Occipital lobe (tissue), 3 donors: ENCODE measurements at places on chromosomes 3 and 15. TPM values are rescaled to one million over a fixed set of nuclear protein-coding genes. Genes with fewer than 3 reads are reported as not detected.

The SPATA16 gene
- total RNA-seq, result not detected

The CFAP100 gene
- total RNA-seq, result 2.0 TPM

The CLEC3B gene
- 26.0 TPM for total RNA-seq

The SGO1 gene
- total RNA-seq, result 1.7 TPM

The PPP1R14D gene
- not detected for total RNA-seq

The FOXB1 gene
- not detected for total RNA-seq

The CCDC54 gene
- 0.16 TPM for total RNA-seq

The MEX3B gene
- 96.4 TPM for total RNA-seq

The GREM1 gene
- 3.4 TPM for total RNA-seq

DNA sequence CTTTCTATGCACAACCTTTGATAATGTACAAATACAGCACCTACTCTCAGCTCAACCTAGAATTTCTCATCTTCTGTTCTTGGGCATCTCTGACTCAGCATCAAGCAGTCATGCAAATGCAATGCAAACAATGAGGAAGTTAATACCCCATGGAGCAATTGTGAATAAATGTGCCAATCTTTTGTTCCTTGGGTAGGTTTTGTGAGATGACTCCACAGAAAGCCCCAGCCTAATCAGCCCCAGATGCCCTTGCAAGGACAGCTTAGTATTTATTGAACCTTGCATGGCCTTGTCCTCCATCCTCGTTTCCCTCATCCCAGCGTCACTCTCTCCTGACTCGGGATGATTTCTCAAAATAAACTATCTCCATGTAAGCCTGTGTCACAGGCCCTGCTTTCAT, 494.7 kb upstream of the NECTIN3 start:
- no peak for DNase-seq

DNA sequence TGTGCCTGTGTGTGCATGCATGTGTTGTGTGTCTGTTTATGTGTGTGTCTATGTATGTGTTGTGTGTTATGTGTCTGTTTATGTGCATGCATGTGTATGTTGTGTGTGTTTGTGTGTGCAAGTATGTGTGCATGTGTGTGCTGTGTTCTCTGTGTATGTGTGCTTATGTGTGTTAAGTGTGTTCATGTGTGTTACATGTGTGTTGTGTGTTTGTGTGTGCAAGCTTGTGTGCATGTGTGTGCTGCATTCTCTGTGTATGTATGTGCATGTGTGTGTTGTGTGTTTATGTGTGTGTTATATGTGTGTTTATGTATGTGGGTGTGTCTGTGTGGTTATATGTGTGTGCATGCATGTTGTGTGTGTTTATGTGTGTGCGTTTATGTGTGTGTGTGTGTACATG, 14.9 kb downstream of the UROC1 start:
- no peak for DNase-seq

DNA sequence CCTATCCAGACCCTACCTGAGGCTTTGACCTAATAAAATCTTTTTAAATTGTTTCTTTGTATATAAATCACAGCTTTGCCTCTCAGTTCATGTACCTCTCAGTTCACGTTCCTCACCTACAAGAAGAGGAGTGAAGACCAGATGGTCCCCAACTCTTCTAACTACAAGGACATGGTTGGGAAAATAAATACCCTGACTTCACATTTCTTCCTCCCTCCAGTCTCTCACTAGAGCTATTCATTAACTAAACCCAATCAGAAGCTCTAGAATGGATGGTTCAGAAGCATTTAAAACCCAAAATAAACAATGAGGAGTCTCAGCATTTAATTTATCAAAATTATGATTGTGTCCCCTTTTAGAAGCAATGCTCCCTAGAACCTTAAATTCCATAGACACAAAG, 97.3 kb upstream of the AGTR1 start:
- DNase-seq, result no peak

DNA sequence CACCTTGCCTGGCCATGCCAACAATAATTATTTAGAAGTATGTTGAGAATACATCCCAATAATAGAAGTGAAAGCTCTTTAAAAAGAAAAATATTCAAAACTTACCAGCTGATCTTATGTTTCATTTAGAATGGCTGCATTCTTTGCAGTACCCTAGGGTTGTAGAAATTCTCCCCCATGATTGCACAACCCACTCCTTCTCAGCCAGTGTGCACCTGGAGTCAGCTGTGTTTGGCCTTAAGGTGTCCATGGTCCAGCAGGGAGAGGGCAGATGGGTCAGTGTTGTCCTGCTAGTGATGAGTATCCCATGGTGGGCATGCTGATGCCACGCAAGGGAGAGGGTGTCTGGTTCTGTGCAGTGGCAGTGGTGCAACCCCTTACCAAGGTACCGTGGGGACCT, 117.3 kb downstream of the IGF1R start:
- no peak for DNase-seq

DNA sequence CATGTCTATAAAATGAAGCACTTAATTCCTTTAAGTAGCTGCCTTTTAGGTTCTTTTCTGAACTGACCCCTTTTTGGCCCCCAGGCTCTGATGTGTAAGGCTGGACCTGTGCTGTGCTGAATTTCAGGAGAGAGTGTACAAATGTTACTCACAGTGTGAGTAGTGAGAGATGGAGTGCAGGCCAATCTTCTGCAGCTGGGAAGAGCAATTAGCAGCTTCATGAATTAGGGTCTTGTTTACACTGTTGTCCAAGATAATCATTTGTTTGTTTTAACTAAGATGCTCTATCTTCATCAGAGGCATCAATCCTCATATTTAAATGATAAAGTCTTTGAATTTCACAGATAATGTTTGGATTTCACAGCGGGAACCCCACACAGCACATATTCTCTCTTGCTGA, 19.4 kb downstream of the ARPP21 start:
- no peak for DNase-seq

DNA sequence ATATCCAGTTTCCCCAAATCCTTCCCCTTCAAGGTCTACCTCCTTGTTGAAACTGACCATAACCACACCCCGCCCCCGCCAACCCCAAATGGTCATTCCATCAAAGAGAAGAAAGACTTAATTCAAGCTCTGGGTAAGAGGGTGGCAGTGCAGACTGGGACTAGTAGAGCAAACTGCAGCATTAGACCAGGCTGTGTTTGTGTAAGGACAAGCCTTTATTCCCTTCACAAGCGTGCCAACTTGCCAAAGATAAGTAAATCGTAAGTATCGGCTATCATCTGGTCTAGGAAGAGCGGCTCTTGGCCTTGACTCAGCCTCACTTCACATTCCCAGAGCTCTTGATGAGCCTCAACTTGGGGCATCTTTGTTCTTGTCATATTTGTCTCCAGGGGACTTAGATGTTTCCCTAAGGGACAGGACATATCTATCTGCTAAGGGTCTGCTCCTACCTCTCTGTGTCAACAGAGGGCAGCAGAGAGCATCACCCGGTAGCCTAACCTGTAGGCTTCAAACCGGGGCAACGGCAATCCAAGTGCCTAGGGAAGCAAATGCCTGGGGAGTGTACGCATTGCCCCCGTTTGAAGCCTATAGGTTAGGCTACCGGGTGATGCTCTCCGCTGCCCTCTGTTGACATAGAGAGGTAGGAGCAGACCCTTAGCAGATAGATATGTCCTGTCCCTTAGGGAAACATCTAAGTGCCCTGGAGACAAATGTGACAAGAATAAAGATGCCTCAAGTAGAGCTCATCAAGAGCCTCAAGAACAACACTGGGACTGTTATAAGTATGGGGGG, 8.9 kb upstream of the MAP3K13 start:
- DNase-seq, result peak; percentile 16

DNA sequence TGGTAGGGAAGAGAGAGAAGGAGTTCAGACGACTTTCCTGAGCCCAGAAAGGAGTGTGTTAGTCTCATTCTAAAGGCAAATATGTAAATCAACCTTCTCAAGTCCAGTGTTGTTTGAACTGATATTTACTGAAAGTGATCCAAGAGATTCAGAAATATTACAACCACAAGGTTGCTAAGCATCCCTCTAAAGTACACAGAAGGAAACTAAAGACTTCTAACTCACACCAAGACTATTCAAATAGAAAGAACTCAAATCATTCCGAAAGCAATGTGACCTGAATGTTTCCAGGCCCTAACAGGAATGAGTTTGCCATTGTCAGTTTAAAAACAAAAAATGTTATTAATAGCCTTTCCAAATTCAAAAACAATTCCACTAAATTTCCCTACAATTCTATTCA, 56.9 kb upstream of the VGLL3 start:
- no peak for DNase-seq

- no peak for DNase-seq
These were observed 35.9 kb upstream of the TRAK1 start for GRCh38 chr3:42055291-42055690.

- DNase-seq, result no peak
These were observed 133.6 kb upstream of the ABHD17C start for GRCh38 chr15:80561500-80561899.

GRCh38 chr3:62379321-62379798, 6.0 kb upstream of the FEZF2 start:
- no peak for DNase-seq

DNA sequence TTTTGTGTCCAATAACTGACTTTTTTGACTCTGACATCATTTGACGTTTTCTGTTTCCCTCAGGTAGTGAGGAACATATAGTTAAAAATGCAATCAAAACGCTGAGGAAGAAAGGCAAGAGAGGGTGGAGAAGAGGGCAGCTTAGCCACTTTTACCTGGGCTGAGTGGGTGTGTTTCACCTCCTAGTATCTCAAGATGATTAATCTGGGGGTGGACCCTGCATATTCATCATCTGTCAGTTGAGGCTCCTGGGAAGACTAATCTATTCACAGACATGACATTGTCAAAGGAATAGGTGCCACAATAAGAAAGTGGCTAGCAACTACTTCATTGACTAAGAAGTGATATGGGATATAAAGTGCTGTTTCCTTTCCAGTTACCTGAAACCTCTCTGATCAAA, 331.5 kb upstream of the RARB start:
- no peak for DNase-seq

- DNase-seq, result no peak
These were observed 15.7 kb upstream of the RBP1 start for GRCh38 chr3:139555249-139555648.

DNA sequence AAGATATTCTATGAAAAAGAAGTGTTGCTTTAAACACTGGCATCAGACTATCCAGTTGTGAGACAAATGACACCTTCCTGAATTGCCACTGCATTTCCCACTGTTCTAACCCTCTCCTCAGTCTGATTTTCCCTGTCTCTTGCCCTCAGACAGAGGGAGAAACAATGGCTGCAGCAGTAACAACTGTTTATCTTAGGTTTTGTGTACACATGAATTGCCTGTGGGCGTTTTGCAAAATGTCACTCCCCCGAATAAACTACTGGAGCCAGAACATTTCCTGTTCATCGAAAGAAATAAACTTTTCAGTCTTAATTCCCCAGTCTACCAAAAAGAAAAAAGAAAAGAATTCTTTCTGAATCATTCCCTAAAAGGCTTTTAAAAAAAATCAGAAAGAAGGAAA, 155.1 kb downstream of the MAGI1 start:
- no peak for DNase-seq

DNA sequence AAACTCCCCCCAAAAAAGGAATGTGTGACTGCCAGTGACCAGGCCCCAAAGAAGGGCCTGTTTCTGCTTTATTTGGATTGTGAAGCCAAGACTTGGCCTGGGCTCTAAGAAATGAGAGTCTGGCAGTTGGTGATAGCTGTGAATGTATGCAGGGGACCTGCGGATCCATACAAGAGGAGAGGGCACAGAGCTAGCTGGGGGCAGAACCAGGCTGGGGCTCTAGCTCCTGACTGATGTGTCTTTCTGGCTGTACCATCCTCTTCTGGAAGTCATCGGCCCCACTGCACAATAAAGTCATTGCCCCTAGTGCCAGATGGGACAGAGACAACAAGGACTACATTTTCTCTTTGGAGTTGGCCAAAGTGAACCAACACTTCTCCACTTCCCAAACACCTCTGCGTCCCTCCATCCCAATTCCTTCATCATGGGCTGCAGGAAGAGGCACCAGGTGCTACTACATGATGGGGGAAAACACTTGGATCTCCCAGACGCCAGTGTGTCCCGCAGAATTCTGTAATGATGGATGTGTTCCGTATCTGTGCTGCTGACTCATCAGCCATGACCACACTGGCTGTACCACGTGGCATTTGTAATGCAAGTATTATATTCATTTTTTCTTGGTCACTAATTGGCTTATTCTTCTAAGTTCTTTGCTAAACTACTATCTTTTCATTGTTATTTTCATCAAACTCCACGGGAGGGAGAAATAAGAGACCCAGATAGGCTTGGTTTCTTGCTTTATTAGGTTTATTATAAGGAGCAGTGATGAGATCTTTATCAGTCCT, 1.7 kb upstream of the PLA2G4F start:
- DNase-seq, result no peak

GRCh38 chr3:131526801-131527347, 24.1 kb upstream of the MRPL3 start:
- DNase-seq, result peak; percentile 12

GRCh38 chr3:99624496-99625236, 13.7 kb upstream of the COL8A1 start:
- no peak for DNase-seq

GRCh38 chr15:80324545-80325080, 72.6 kb upstream of the CTXND1 start:
- no peak for DNase-seq

DNA sequence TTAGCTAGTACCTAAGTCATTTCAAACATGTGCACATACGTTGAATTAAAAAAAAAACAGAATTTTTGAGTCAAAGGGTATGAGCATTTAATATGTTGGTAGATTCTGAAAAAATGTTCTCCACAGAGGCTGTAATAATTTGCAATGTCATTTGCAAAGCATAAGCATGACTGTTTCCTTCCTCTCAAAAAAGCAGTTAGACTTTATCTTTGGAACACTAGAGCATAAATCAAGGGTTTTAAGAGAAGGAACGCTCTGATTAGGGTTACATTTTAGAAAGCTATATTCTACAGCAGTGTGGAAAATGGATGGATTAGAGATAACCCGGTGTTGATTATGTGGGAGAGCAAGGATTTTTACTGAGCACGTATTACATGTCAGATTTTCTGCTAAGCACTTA, 193.7 kb downstream of the WDR72 start:
- DNase-seq, result no peak

DNA sequence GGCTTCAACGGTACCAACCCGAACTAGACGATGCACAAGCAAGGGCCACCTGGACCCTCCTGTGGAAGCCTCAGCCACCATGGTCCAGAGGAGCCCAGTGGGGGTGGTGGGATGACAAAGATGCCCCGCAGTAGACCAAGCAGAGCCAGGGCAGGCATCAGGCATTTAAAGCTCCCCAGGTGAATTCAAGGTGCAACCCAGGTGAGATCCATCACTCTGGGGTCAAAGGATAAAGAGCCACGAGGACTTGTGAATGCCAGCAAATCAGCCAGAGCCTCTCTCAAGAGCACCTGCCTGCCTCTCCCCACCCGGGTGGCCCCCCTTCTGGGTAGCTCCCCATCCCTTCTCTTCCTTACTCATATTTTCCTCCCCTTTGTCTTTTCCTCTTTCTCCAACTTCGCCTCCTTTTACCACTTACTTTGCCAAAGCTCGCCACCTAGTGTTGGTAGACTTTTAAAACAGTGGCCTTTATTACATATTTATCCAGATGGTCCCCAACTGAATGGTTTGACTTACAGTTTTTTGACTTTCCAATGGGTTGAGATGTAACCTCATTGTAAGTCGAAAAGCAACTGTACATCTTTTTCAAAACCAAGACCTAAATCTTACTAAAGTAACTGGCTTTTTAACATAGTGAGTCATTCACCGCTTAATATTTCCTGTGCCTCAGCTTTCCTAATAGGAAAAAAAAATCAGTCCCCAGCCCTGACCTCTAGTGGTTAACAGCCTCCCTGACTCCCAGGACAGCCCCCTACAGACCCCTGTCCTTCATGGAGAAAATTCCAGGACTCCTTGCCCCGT, 18.8 kb downstream of the PLA2G4F start:
- DNase-seq, result no peak
